Activated CD4-positive, alpha-beta T cell treated with anti-CD3 and anti-CD28 coated beads for 4 hours (primary cell): ENCODE measurements at places on chromosomes 3 and 15.

DNA sequence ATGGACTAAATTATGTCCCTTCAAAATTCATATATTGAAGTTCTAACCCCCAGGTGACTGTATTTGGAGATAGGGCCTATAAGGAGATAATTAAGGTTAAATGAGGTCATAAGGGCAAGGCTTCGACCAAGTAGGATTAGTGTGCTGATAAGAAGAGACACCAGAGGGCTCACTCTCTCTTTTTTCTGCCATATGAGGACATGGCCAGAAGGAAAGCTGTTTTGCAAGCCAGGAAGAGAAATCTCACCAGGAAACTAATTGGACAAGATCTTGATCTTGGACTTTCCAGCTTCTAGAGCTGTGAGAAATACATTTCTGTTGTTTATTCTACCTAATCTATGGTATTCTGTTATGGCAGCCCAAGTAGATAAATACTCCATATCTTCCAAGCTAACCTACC is 503.6 kb upstream of the NAALADL2 start:
- DNase-seq, result no peak

DNA sequence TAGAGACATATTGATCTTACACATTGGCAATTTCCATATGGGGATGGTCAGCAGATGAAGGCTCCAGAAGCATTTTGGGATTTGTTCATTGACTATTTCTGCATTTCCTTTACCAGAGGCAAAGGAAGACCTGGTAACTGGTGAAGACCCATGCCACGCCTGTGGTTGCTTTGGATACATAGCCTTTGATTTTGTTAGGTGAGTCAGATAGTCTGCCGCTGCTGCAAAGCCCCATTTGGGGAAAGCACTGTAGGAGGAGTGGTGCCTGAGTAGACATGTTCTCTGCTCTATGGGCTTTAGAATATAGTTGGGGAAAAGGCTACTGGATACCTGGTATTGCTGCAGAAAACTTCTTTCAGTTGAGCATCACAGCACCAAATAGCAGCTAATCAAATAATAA is 56.8 kb downstream of the TFG start:
- DNase-seq, result no peak

DNA sequence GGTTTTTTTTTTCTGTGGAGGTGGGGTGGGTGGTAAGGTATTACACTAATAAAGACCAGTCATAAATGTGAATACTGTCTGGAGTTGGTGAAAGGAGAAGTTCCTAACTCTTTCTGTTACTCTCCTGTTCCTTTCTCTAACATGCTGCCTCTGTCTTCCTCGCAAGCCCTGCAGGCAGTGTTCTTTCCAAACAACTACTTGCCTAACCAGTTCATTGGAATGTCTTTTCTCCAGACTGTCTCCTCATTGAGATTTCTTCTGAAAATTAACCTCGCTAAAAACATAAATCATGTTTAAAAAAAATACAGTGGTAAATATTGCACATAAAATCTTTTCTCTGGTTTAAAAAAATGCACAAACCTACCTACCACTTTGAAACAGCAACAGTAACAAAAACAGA is 135.2 kb downstream of the TP63 start:
- no peak for DNase-seq

DNA sequence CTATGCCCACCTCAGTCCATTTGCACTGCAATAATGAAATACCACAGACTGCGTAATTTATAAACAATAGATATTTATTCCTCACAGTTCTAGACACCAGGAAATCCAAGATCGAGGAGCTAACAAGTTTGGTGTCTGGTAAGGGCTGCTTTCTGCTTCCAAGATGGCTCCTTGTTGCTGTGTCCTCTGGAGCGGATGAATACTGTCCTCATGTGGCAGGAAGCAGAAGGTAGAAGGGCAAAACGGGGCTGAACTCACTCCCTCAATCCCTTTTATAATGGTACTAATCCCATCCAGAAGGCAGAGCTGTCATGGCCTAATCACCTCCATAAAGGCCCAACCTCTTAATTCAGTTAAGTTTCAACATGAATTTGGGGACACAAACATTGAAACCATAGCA is 75.3 kb downstream of the P2RY1 start:
- DNase-seq, result no peak

DNA sequence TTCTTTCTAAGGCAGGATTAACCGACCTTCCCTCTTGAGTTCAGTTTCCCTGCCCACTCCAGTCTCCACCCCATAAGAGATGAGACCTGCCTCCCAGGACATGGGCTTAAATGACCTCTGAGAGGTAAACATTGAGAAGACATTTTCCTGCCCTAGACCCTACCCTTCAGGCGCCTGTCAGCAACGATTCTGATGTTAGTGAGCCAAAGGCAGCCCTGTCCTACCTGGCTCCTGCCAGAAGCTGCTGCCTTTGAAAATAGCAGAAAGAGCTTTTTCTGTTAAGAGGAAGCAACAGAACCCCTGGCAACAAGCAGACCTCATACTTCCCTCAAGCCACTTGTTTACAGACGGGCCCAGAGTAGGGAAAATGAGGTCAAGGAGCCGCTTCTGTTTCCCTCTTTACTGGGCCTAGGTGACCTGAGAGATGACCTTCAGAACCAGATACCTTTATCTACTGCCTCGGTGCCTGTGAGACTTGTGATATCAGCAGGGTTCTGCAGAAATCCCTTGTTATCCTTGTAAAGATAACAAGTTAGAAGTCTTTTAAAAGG is 52.0 kb downstream of the CD200R1L start:
- DNase-seq, result no peak
